ENCODE measurements at places on chromosomes 7 and 10.

- no peak for DNase-seq
These were observed 631 bp downstream of the SUPV3L1 start for GRCh38 chr10:69180525-69181204.

DNA sequence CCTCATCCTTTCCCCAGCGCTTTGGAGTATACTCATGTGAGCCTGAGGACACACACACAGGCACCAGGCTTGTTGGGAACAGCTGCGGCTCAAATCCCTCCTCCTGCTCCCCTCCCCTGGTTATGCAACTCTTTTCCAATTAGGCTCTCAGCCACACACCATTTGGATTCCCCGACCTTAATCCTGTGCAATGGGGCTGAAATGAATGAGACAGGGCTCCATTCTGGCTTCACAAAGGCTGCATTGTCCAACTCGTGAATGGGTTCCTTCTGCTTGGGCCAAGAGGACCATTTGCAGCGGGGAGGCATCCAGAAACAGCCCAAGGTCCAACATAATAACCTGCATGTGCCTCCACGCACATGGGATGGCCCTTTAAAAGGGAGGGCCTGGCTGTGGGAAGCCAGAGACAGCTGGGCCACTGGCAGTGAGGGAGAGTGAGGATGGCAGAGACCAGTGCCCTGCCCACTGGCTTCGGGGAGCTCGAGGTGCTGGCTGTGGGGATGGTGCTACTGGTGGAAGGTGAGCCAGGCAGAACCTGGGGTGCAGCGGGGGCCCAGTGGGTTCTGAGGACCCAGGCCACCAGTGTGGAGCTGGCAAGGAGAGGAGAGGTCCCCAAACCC lies at the start of gene RGR:
Gene RGR, plus strand, starts transcription at position 403 of the 620 bp plus-strand sequence. Its CDS starts 38 bp downstream, at position 441.
- DNase-seq: no peak

- no peak for DNase-seq
These were observed 600.9 kb upstream of the POT1 start for GRCh38 chr7:125530553-125530952.

DNA sequence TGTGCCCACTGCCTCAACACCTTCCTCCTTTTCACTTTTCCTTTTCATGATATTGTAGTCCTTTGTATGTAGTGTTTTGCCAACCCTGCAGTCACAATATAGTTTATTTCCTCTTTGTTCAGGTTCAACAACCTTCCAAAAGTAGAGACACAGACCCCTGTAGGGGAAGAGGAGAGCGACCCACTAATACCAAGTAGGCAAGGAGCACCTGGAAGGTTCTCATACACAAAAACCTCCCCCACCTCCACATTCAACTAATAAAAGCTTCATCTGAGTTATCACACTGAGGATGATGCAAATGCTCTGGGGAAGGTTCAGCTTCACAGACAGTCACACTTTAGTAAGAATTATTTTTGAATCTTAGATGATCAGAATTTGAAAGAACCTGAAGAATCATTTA lies 41.6 kb downstream of the PIK3AP1 start:
- DNase-seq: no peak

- no peak for DNase-seq
These were observed 58.8 kb upstream of the PNLIP start for GRCh38 chr10:116486770-116487448.

- DNase-seq: peak; percentile 78
These were observed 7.1 kb downstream of the NUDT1 start for GRCh38 chr7:2248984-2249694.

DNA sequence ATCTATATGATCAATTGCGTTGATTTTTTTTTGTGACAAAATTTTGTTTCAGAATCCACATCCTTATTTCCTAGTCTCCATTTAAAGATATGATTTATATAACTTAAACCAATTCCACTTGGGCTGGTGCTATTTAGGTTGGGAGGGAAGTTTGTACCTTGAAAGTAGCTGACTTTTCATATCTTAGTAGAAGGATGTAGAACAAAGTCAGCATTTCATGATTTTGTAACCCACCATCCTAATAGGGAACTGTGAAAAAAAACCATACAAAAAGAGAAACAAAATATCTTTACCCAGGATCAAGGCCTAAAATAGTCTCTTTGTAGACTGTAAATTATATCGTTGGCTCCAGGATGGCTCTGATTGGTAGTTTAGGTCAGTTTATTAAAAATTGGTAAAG lies 8.3 kb downstream of the HECTD2 start:
- no peak for DNase-seq

- DNase-seq: no peak
These were observed 454.5 kb downstream of the DNAJB6 start for GRCh38 chr7:157791261-157791660.

DNA sequence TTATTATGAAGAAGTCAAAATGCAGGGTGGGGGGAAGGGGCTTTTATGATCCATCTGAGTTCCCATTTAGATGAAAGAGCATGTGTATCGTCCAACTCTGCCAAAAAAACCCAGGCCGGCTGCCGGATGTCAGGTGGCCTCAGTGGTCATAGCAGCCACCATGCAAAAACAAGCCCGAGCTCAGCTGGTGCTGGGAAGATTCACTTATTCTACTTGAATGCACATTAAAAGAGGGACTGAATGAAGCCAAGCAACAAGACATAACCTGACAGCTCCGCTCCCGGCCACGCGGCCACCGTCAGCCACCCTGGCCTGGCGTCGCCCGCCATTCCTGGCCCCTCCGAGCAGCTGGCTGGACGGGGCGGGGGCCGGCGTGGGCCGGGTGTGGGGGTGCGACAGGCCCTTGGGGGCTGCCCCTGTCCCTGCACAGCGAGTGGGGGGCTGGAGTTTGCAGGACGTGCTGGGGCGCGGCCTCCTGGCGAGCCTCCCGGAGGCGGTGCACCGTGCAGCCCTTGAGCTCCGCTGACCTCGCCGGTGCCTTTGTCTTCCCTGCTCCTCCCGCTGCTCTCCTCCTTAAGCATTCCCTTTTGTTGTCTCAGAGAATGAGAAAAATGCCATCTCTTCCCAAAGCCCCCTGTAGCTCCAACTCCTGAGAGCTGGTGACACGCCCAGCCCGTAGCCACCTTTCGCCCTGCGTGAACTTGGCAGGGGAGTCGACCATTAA lies 67.8 kb downstream of the EBF3 start:
- DNase-seq: no peak

DNA sequence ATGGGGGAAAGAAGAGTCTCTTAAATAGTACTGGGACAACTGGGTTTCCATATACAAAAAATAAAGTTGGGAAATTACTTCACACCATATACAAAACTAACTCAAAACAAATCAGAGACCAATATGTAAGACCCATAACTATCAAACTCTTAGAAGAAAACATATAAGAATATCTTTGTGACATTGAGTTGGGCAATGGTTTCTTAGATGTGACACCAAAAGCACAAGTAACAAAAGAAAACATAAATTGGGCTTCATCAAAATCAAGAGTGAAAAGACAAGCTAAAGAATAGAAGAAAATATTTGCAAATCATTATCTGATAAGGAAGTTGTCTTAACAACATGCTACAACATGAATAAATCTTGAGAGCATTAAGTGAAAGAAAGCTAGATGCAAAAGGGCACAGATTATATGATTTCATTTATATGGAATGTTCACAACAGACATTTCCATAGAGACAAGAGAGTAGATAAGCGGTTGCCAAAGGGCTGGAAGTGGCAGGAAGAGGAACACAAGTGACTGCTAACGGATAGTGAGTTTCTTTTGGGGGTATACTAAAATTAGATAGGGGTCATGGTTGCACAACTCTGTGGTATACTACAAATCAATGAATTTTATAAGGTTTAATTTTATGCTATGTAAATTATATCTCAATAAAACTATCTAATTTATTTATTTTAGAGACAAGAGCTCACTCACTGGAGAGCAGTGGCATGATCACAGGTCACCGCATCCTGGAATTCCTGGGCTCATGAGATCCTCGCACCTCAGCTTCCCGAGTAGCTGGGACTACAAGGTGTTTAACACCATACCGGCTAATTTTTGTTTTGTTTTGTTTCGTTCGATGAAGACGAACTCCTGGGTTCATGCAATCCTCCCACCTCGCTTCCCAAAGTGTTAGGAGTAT lies 35.4 kb downstream of the JMJD1C start:
- no peak for DNase-seq

GRCh38 chr7:37405603-37406122 lies 43.0 kb downstream of the ELMO1 start:
- DNase-seq: no peak

DNA sequence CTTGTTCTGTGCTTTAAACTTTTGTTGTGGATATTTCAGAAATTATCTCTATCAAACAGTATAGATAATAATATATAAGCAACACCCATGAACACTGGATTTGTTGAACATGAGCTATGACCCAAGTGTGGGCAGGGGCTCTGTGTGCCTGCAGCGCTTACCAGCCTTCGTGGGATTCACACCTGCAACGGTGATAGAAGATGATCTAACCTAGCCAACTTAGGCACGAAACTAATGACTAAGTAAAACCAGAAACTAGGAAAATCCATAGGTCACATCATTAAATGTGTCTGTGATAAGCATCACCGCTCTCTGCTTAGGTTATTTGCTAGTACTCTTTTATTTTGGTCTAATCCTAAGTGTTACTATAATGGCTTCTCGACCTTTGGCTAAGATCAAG lies 18.0 kb downstream of the SPAG6 start:
- no peak for DNase-seq
